ENCODE measurements at places on chromosomes 3 and 15.

DNA sequence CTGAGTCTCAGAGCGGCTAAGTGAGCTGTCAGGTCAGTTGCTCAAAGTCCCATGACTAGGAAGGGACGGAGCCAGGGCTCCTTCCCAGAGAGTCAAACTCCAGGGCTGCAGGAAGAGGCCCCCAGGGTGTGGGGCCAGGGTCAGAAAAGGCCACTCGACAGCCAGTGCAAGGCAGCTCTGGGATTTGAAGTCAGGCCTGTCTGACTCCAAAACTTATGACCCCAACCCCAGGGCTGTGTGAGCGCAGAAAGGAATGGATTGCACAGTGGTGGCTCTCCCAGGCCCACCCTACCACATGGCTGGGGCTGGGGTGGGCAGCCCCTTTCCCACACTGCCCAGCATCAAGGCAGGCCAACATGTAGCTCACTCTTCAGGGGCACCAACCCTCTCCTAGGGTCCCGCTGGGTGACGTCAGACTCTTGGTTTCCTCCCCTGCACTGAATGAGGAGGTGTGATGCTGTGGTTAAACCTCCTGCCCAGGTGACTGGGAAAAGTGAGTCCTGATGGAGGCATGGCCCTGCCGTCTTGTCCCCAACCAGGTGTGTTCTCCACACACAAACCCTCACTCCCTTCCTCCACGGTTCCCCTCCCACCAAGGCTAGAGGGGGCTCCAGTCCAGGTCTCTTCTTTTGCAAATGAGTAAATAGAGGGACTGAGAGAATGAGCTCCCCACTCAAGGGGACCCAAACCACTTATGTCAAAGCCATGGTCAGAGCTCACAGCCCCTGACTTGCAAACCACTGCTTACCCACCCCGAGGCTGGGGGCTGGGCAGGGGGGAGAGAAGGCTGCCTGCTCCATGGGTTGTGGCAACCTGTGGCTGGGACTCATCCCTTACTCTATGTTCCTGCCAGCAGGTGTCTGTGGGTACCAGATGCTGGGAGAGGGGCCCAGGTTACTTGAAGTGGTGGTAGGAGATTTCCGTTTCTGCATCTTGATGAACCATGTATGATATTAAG lies 23.8 kb upstream of the CORO2B start:
- no peak for DNase-seq

GRCh38 chr3:196835086-196835485 lies 32.6 kb upstream of the SENP5 start:
- DNase-seq: no peak

- DNase-seq: no peak
These were observed 104.0 kb downstream of the TNIK start for GRCh38 chr3:171356251-171356650.

DNA sequence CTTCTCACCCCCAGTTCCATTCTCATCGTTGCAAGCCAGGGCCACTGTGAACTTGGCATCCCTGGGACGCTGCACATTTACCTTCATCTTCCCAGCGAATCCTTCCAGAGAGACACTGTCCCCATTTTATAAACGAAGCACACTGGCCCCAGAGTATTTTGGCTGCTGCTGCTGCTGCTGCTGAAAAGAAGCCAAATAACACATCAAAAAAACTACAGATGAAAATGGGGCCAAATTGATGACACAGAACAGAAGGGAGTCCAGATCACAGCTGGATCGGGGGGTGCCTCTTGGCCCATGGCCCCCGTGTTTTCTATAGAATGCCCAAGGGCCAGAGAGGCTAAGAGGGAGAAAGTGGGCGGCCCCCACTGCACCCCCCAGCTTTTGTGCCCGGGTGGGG lies 221.0 kb upstream of the IGF1R start:
- DNase-seq: no peak

GRCh38 chr3:16013568-16013967 lies 160.9 kb upstream of the GALNT15 start:
- no peak for DNase-seq

DNA sequence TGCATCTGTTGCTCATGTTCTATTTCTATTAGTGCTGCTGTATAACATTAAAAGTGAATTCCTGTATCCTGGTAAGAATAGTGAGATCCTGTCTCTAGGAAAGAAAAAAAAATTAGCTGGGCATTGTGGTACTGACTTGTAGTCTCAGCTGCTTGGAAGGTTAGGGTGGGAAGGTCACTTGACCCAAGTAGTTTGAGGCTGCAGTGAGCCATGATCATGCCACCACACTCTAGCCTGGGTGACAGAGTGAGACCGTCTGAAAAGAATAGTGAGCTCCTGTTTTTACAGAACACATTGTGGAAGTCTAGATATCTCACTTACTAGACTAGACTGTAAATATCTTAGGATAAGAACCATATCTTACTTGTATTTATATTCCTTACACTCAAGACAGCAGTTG lies 4.6 kb downstream of the ATP11B start:
- no peak for DNase-seq

Measured in M059J (cell line).